Fibroblast of mammary gland (primary cell): ENCODE measurements at places on chromosomes 4 and X.

GRCh38 chr4:81505004-81505598 lies 33.4 kb upstream of the RASGEF1B start:
- DNase-seq = peak; percentile 5

DNA sequence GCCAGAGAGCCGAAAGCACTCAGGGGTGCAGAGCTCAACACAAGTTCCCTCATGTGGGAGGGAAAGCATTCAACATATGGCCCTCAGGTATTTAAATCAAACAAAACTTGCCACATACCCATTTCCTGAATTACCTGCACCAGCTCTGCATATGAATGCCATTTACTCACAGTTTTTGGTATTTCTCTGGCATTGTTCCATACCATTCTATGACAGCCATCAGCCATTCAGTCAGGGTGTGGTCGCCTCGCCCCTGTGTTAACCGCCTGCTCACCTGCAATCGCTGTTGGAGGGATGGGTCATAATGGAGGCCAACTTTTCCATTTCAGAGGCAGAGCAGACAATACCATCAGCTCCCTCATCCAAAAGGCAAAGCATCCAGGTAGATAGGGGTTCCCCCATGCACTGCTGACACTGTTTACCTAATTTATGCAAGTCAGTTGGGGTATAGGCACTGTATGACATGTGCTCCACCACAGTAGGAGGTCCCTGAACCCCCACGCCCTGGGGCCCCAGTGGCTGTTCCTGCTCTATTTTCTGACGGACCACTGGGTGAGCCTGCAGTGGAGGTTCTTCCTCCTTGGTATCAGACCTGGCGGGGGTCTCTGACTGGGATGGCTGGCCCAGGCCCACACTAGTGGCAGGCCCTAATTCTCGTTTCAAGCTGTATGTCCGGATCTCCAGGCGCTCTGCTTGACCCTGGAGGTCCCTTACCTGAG lies 227.1 kb downstream of the ADGRL3 start:
- no peak for DNase-seq

GRCh38 chrX:149846789-149847188 lies 34.2 kb upstream of the MAGEA8 start:
- no peak for DNase-seq

DNA sequence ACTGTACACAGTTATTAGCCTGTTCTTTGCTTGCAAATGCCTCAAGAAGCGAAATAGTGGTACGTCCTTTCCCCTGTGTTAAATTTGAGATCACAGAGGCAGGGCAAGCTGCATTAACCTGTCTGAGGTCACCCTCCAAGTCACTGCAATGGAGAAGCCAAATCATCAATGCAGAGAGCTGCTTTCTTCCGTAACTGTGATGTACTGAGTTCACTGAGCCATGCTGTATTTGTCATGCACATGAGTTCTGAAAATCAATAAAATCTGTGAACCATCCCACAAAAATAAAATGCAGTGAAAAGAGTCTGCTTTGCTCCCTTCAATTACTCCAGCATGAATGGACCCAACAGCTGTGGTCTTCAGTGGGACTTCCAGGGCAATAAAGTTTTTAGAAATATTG lies 393.5 kb downstream of the KCNIP4 start:
- DNase-seq = no peak

DNA sequence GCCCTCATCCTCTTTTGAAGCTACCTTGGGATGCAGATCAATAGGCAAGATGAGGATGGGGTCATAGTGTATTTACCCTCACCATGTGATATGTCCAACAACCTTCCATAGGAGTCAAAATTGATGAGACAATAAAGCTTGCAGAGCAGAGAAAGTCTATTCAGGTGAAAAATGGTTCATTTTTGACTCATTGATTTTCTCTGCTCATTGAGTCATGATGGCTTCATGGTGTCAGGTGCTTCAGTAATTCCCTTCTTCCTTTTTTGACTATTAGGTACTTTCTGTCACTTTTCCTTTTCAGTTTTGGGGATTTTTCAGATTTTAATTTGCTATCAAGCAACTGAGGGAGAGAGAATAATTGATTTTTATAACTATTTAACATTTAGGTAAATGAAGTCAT lies 55.9 kb upstream of the IL2 start:
- DNase-seq = no peak

DNA sequence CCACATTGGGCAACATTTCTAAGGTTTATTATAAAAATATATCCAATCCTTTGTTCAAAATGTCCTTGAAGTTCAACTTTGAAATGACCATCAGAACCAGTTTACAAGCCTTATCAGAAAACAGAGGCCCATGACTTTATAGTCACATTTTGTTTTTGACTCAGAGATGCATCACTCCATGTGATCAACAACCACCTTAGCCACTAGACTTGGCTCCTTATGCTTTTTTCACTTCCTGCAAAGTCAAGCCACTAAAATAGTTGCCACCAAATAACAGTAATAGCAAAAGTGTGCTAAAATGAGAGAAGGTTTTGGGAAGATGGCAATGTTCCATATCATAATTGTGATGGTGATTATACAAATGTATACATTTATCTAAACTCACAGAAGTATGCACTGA lies 181.7 kb downstream of the MAML3 start:
- DNase-seq = peak; percentile 24

- DNase-seq = no peak
Measured at GRCh38 chr4:130329036-130329435, 1233.1 kb downstream of the C4orf33 start.

DNA sequence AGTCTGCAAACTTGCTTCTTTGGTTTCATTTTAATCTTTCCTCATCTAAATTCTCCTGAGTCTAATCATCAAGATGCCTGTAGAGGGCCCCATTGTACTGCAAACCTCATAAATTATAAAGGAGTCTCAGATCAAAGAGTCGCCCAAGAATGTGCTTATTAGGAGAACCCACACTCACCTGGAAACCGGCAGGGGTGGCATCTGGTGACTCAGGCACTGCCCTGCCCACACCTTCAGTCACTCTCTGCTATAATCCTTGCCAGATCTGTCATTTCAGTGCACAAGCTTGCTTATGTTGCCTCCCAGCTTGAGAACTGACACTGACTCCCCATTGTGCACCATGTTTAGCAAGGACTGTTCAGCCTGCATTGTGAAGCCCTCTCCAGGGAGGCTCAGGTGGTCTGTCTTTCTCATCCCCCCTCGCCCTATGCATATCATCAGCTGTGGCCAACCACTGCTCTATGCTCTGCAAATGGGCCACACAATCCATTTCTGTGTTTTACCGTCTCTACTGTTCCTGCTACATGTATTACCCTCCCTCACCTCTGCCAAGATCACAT lies 12.4 kb downstream of the EPGN start:
- DNase-seq = peak; percentile 69

DNA sequence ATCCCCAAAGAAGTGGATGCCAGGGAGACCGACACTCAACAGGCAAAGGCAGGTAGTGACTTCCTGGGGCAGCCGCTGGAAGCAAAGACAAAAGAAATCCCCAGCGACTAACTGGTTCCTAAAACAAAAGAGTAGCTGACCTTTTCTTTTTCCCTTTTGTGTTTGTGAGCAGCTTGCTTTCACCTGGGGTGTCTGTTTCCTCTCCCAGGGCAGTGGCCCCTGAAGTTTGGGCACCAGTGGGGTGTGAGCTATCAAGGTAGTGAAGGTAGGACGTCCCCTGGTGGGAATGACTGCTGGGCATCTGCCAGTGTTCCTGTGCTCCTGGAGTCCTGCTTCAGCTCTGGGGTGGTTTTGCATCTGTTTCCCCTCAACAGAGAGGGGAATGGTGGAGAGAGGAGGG lies 41.6 kb upstream of the STIM2 start:
- no peak for DNase-seq

DNA sequence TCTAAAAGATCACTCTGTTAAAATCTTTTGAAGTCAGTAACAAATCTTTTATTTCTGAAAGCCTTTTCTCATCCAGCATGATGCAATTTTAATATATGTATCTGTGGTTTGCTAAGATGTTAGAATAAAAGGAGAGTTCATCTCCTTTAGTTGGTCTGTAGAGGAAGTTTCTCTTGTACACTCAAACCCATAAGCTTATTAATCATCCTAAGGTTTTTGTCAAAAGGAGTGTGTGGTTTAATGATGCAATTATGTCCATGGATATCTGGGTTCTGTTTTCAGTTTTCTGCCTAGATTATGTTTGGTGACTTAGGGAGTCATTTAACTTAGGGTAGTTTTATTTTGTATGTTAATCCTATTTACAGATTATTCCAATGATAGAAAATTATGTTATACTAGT lies 52.1 kb upstream of the NDST4 start:
- DNase-seq = peak; percentile 47

DNA sequence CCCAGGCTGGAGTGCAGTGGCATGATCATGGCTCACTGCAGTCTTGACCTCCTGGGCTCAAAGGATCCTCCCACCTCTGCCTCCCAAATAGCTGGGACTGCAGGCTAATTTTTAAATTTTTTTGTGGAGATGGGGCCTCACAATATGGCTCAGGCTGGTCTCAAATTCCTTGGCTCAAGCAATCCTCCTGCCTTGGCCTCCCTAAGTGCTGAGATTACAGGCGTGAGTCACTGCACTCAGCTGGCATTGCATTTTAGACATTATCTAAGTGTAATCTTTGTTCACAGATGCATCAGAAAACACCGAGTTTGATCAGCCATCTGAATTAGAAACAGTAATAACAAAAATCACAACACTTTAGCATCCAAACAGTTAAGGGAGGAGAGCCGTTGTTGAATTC lies 53.4 kb upstream of the CBR4 start:
- DNase-seq = no peak

GRCh38 chr4:181106398-181106797 lies 1136.8 kb upstream of the TENM3 start:
- DNase-seq = no peak
